ENCODE measurements at places on chromosomes 5 and 9. TPM values are rescaled to one million over a fixed set of nuclear protein-coding genes. Genes with fewer than 3 reads are reported as not detected.

- DNase-seq = no peak
Observed at GRCh38 chr9:86697213-86697612, 250.1 kb downstream of the GAS1 start.

The STPG3 gene
- total RNA-seq = not detected

DNA sequence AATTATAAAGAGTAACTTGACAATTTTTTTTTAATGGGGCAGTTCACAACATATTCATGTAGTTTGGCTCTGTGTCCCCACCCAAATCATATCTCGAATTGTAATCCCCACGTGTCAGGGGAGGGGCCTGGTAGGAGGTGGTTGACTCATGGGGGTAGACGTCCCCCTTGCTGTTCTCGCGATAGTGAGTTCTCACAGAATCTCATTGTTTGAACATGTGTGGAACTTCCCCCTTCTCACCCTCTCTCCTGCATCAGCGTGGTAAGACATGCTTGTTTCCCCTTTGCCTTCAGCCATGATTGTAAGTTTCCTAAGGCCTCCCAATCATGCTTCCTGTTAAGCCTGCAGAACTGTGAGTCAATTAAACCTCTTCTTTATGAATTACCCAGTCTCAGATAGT is 40.7 kb downstream of the FBXW11 start:
- no peak for DNase-seq

GRCh38 chr5:156475182-156476157 is 148.5 kb downstream of the SGCD start:
- DNase-seq = no peak

GRCh38 chr5:92907938-92908606 is 672.9 kb downstream of the NR2F1-AS1 start:
- DNase-seq = no peak

The GPR151 gene
- total RNA-seq = not detected

The EGFL7 gene
- total RNA-seq = 17.7 TPM

- no peak for DNase-seq
Observed at GRCh38 chr5:128143911-128144310, 60.3 kb downstream of the SLC12A2 start.

- DNase-seq = no peak
Observed at GRCh38 chr9:89410022-89410421, 87.9 kb downstream of the SEMA4D start.

The GDA gene
- total RNA-seq = 2.1 TPM

DNA sequence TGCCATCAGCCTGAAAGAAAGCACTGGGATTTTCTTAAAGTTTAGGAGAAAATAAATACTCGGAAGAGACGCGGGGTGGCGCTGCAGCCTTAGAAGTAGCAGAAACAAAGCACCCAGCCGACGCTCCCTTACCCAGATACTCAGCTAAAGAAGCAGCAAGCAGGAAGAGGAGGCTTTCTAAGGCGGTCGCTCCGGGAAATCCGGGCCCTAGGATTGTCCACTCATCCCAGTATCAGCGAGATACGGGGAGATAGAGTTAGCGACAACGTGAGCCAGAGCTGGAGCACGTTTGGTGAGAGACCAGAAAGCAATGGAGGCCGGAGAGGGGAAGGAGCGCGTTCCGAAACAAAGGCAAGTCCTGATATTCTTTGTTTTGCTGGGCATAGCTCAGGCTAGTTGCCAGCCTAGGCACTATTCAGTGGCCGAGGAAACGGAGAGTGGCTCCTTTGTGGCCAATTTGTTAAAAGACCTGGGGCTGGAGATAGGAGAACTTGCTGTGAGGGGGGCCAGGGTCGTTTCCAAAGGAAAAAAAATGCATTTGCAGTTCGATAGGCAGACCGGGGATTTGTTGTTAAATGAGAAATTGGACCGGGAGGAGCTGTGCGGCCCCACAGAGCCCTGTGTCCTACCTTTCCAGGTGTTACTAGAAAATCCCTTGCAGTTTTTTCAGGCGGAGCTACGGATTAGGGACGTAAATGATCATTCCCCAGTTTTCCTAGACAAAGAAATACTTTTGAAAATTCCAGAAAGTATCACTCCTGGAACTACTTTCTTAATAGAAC is at the start of gene PCDHB2:
Gene PCDHB2, plus strand, starts transcription at position 135 of the 782 bp plus-strand sequence. Its CDS starts 176 bp downstream, at position 311.
- no peak for DNase-seq

Measured in suprapubic skin (tissue), 4 donors.